ENCODE measurements at places on chromosomes 11 and 22.

DNA sequence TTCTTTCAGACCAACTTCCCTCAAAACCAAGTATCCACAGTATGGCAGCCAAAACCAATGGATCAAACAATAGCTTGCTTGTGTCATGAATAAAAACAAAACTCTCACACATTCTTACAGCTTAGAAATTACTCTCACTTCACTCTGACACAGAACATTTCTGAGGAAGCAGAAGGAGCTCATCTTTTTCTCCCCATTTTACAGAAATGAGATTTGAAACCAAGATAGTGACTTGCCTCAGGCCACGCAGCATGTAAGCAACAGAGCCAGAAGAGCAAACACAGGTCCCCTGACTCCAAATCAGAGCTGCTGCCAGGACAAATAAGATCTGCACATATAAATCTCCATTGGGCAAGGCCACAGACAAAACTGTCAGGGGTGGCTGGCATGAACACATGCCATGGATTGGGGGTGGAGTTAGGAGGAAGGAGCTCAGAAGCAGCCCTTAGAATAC lies 64.8 kb downstream of the RAB30 start:
- no peak for DNase-seq

- DNase-seq: no peak
These were observed 70.0 kb upstream of the B3GAT1 start for GRCh38 chr11:134481933-134482527.

DNA sequence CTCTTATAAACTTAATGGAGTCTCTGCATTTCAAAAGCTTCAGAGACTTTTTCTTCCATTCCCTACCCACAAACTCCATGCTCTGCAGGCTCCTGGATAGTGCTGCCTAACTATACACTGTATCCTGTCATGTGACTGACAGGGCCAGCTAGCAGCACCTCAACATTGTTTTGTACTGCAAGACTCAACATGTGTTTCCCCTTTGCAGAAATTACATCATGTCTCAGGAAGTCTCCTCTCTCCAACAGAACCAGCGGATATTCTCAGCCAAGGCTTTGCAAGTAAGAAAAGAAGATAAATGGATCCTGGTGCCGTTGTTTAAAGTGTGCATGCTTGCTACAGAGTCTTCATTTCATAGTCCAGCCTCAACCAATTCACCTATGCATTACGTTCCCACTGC lies 164.0 kb upstream of the UBASH3B start:
- no peak for DNase-seq

- no peak for DNase-seq
These were observed 35.6 kb upstream of the DDI1 start for GRCh38 chr11:104000798-104001197.

- no peak for DNase-seq
These were observed 1.2 kb downstream of the MSANTD2 start for GRCh38 chr11:124798991-124799347.

All from NCI-H1694 (cell line).